ENCODE measurements at places on chromosomes 1 and 21.

- no peak for DNase-seq
Observed at GRCh38 chr1:153345187-153346076, 3.2 kb downstream of the PGLYRP4 start.

DNA sequence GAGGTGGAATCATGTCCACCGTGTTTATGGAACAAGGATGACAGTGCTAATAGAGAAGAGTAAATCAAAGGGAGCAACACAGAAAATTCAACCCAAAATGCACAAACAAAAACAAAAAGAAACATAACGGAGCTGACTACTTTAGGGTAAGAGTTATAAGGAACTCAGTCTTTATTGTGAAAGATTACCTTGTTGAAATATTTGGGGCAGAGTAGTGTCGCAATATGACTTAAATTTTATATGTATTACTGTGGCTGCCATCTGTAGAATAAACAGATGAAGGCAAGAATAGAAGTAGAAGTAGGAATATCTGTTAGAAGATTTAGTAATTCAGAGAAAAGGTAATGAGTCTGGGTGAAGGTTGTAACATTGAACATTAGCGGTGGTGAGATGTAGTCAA, 913.9 kb downstream of the BRINP3 start:
- DNase-seq, result no peak

- no peak for DNase-seq
Observed at GRCh38 chr1:80533775-80534334, 1266.9 kb upstream of the ADGRL2 start.

DNA sequence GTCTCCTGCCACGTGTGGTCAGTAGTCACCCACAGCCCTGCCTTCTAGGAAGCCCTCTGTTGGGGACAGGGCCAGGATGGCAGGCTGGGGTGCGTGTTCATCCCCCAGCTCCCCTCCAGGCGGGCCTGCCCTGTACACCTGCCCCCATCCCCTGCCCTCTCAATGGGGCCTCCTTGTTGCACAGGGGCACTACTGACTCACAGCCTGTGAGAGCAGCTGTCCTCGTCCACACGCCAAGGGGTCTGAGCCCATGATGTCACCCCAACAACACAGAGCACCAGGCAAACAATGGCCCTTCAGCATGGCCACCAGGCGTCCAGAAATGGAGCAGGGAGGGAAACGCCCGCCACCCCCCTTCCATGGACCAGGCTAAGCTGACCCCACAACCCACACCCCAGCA, 64.3 kb downstream of the ARHGEF16 start:
- DNase-seq, result no peak

GRCh38 chr1:206912445-206913095, 9.2 kb downstream of the FCMR start:
- DNase-seq, result peak; percentile 59

- DNase-seq, result no peak
Observed at GRCh38 chr1:233033361-233033760, 83.0 kb downstream of the NTPCR start.

DNA sequence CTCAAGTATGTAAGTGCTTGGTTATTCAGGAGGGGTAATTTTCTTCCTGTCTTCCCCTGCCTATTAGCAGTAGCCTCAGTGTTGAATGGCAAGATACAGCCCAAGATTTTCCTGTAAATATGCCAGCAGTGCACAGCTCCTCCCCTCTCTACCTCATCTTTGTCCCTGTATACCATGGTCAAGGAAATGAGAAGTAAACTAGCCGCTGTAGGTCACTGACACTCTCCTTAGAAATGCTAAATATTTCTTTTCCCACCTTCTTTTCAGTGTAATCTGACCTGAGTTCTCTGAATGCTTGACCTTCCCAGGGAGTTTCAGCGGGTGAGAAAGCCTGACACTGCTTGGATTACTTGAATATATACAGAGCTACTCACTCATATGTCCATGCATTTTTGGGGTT, 84.1 kb upstream of the ZNF326 start:
- DNase-seq, result no peak

- DNase-seq, result no peak
Observed at GRCh38 chr21:41641821-41642701, 124.8 kb downstream of the RIPK4 start.

DNA sequence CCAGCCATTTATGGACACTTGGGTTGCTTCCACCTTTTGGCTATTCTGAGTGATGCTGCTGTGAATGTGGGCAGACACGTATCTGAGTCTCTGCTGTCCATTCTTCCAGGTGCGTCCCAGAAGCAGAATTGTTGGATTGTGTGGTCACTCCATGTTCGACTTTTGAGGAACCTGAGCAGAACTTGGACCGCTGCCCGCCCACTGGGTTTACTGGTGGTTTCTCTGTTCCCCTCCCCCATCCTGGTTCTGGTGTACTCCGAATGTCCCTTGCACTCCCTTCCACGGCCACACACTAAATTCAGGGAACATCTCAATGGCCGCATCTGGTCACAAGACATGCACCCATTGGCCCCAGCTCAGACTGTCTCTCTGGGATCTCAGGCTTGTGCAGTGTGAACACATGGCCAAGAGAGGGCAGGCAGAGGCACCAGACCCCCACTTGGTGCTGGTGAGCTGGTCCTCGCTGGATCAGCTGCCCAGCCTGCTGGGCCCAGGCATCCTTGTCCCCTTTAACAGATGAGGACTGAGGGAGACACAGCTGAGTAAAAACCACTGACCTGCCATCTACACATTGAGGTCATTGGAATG, 565.1 kb downstream of the NPHP4 start:
- no peak for DNase-seq

DNA sequence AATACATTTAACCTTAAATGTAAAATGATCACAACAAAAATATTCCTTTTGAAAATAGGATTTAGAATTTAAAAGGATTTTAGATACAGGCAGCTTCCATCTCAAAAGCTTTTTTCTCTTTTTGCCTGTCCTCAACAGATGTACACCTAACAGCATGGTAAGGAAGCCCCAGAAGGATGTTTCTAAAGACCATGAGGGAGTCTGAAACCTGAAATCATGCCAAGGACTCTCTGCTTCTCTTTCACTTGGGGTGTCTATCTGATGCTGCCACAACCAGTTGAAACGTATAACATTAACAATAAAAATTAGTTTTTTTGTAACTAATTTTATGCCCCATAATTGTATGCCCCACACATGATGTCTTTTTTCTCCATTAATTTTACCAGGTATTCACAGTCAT, 5.4 kb upstream of the ZNF281 start:
- no peak for DNase-seq

- no peak for DNase-seq
Observed at GRCh38 chr21:25080661-25081060, 526.6 kb downstream of the MRPL39 start.

DNA sequence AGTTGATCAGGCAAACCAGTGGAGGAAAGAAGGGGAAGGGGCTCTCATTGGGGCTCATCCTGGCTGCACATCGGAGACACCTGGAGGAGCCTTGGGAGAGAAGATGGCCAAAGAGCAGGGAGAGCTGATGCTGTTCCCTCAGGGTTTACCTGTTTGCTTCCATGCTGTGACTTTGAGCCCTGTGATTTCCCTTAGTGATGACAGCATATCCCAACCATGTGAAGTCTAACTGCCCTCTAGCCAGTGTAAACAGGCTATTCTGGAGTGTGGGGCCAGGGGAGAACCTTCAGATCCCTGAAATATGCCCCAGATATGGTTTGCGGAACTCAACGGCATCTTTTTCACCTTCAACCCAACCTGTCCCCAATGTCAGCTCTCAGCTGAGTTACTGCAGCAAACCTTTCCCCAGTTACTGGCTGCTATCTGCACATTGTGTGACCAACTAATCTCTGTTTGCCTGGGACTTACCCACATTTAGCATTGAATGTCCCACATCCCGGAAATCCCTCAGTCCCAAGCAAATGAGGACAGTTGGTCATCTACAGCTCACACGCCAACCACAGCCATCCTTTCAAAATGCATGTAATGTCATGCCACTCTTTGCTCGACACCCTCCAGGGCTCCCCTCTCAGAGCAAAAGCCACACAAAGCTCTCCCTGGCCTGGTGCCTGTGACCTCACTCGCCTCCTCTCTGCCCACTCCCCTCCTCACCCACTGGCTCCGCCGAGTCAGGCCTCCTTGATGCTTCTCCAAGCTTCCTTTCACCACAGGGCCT, 242.3 kb downstream of the KCNJ6 start:
- no peak for DNase-seq

DNA sequence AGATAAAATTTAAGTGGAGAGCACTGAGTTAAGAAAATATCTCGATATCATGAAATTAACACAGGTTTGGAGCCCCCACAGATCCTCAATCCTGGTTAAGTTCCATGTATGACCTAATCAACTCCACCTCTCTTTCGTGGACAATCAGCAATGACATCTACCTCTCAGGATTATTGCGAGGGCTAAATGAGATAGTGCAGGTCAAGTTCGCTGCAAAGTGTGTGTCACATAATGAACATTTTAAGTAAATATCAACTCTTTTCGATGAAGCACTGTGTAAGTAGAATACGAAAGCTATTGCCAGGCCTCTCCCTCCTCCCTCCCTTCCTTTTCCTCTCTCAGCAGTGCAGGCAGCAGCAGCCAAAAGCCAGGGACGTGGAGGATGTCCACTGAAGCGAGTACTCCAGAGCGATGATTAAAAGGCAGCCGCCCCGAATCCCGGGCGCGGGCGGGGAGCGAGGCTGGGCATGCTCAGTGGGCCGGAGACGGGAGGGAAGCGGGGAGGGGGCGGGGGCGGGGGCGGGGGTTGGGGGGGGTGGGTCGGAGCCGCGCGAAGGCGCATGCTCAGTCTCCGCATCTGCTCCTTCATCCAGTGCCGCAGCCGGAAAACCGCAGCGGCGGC, at the start of gene CAMSAP2:
Gene CAMSAP2 (plus strand): TSS at position 567 of the 622 bp plus-strand sequence. CDS start 935 bp downstream, outside the sequence.
- DNase-seq, result peak; percentile 63

GRCh38 chr1:111851552-111851951, 95.9 kb downstream of the DDX20 start:
- no peak for DNase-seq

- DNase-seq, result no peak
Observed at GRCh38 chr1:180489976-180490375, 12.4 kb downstream of the ACBD6 start.

GRCh38 chr1:161388639-161389038, 21.0 kb upstream of the CFAP126 start:
- DNase-seq, result no peak

- DNase-seq, result no peak
Observed at GRCh38 chr1:17829579-17829978, 74.4 kb downstream of the ACTL8 start.

DNA sequence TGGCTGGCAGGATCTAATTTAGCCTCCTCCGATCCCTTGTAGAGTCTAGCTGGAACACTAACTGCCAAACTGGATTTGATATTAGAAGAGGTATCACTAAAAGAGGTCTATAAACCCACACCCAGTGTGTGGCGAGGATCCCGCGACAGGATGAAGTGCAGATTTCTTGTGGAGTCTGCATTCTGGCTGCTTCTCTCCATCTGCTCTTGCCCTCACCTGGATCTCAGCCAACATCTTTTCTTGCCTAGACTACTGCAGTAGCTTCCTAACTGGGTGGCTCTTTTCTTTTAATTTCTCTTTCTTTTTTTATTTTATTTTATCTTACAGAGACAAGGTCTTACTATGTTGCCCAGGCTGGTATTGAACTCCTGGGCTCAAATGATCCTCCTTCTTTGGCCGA, 48.9 kb upstream of the CAPZB start:
- DNase-seq, result no peak

GRCh38 chr1:97209381-97209957, 487.9 kb downstream of the PTBP2 start:
- no peak for DNase-seq

GRCh38 chr1:192737306-192737705, 71.5 kb upstream of the RGS2 start:
- DNase-seq, result no peak

DNA sequence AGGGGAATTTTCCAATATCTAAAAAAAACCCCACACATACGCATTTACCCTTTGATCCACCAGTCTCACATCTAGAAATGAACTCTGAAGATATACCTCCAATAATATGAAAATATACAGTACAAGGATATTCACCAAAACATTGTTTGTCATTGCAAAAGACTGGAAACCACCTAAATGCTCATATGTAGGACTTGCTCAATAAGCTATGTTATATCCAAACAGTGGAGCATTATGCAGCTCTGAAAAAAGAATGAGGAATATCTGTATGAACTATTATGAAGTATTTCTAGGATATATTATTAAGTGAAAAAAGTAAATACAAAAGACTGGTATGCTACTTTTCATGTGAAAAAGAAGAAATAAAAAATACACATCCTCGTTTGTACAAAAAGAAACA, 43.6 kb downstream of the CD55 start:
- DNase-seq, result no peak

DNA sequence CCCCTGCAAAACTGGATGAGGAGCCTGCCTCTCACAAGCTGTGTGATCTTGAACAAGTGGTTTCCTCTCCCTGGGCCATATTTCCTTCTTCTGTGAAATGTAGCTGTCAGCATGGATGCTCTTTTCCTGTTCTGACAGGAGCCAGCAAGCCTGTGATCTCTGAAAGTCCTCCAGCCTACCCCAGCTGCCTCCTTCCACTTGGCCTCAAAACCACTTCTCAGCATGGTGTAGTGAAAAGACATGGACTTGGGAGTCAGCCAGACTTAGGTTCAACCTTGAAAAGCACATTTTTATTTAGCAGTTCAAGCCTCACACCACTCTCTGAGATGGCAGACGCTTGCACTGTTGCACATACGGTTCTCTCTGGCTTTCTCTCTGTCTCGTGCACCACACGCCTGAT, 292.9 kb upstream of the DUSP10 start:
- DNase-seq, result no peak

GRCh38 chr1:80966266-80966665, 834.5 kb upstream of the ADGRL2 start:
- DNase-seq, result no peak

- DNase-seq, result no peak
Observed at GRCh38 chr1:92992054-92992453, 30.8 kb upstream of the DIPK1A start.

GRCh38 chr1:66413838-66414175, 120.1 kb upstream of the SGIP1 start:
- no peak for DNase-seq

GRCh38 chr1:212597487-212597886, 11.1 kb upstream of the ATF3 start:
- DNase-seq, result no peak

GRCh38 chr1:210551899-210552298, 223.2 kb downstream of the HHAT start:
- no peak for DNase-seq

DNA sequence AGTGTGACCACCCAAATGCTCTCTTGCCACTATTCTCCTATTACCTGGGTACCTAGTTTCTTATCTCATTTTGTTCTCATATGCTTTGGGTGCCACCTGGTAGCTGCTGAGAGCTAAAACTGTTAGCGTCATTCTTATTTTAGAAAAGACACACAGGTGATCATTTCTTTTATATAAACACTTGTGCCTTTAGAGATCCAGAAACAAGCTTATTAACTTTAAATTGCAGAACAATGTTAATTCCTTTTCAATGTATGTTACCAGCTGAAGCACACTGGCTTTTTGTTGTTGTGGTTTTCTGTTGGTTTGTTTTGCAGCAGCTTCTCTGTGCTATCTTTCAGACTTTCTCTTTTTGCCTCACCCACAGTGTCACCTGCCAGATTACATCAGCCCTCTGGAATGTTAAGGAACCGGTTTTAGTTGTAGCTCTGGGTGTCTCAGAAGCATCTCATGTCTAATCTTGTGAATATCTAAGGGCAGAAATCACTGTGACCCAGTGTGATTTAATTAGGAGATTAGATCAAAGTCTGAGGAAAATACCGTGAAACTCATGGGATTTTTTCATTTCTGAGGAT, 43.4 kb upstream of the SLC19A2 start:
- no peak for DNase-seq
